ENCODE measurements at places on chromosomes 7 and 10.

- DNase-seq: no peak
Measured at GRCh38 chr10:130862122-130862521, 449.4 kb downstream of the TCERG1L start.

DNA sequence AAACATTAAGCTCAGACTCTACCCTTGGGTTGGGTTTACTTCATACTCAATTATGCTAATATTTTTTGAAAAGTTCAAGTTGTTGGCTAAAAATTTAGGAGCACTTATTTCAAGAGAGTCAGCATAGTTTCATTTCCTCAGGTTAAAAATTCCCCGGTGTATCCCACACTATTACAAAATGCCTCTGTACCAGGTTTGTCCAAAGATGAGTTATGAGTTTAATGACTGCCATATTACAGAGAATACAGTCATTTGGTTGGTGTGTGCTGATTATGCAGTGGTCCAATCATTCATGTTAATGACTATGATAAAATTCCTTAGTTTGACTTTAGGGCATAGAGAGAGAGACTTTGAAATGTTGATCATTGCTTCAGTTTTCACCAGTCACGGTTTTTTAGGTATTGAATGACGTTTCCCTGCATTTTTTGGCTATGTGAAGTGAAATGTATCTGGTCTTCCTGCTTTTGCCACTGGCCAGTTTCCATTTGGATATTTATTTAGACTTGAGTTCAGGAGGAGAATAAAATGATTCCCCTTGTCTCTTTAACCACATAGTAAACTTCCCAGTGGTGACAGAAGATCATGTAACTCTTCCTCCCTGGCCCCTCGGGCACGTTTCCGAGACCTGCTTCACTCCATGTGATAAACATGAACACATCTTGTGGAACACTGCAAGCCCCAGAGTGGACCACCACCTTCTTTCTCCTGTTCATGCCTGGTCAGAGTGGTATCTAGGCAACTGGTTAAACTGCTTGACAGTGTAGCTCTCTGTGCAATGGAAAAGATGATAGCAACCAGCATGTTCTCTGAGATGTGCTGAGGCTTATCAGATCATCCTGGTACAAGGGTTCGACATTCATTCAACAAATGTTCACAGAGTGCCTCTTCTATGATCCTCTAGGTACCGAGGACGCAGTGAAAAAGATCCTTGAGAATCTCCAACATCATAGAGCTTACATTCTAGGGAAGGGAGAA, 153.6 kb downstream of the CACNB2 start:
- DNase-seq: no peak

- DNase-seq: no peak
Measured at GRCh38 chr10:93788413-93789208, 30.9 kb downstream of the LGI1 start.

- no peak for DNase-seq
Measured at GRCh38 chr7:29965030-29965429, 24.6 kb downstream of the SCRN1 start.

GRCh38 chr10:128540128-128540762, 414.0 kb upstream of the MKI67 start:
- DNase-seq: no peak
